CD4-positive, alpha-beta T cell (primary cell): ENCODE measurements at places on chromosomes 3 and 15.

- DNase-seq: no peak
Measured at GRCh38 chr15:64503640-64504039, 43.3 kb downstream of the ZNF609 start.

DNA sequence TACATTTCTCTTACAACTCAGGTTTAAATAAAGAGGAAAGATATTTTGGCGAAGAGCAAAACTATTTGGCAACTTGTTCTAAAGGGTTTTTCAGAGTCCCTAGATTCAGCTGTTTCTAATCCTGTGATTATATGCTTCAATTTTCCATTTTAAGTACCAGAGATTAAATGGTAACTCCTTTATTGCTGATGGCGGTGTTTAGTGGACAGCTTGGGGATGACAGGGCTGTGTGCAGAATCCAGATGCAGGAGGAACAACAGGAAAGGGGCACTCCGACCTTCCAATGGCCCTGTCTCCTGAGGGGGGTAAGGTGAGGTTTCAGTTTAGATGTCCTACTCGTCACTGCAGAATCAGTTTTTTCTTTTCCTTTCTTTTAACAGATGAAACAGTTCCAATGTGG lies 405.0 kb downstream of the PDCD6IP start:
- DNase-seq: no peak

DNA sequence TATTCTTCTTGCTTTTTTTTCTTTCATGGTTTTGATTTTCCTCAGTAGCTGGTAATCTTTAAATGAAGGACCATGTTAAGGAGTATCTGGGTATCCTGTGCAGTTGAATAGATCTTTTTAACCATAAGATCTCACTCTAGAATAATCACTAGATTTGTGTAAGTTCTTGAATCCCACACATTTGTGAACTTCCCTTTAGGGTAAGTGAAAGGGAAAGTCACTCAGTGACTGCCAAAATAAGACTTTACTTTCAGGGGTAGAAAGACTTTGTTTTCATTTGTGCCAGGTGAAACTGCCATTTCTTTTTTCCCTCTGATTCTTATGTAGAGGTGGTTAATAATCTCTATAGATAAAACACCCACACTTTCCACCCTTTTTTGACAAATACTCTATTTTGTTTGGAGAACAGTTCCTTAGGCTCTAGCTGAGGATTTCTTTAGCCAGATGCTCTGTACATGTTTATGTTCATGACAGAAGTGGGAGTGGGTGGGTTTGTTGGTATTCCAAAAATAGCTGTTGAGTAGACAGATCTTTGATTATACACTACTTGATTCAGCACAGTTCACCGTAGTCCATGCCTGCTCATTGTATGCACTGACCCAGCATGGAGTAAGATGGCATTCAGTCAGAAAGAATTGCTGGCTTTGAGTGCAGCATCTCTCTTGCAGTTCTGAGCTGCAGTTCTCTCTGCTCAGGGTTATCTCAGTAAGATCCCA lies 28.5 kb downstream of the LRRC49 start:
- no peak for DNase-seq

- DNase-seq: no peak
Measured at GRCh38 chr3:168061332-168061996, 34.3 kb downstream of the GOLIM4 start.

- DNase-seq: no peak
Measured at GRCh38 chr15:59339252-59339672, 33.4 kb downstream of the MYO1E start.

- no peak for DNase-seq
Measured at GRCh38 chr3:69095636-69096035, 10.9 kb downstream of the ARL6IP5 start.

DNA sequence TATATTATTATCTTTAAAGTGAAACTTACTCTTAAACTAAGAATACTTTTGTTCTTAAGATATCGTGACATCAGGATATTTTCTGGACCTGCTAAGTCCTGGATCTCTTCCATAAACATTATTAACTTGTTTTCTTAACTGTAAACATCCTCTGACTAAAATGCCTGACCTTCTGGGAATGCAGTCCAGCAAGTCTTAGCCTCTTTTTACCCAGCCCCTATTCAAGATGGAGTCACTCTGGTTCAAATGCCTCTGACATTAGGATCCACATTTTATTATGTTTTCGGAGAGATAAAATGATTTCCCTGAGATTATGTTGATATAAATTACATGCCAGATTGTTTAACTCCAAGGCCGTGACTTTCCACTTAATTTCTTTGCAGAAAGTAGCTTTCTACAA lies 37.6 kb downstream of the OSTN start:
- DNase-seq: no peak

DNA sequence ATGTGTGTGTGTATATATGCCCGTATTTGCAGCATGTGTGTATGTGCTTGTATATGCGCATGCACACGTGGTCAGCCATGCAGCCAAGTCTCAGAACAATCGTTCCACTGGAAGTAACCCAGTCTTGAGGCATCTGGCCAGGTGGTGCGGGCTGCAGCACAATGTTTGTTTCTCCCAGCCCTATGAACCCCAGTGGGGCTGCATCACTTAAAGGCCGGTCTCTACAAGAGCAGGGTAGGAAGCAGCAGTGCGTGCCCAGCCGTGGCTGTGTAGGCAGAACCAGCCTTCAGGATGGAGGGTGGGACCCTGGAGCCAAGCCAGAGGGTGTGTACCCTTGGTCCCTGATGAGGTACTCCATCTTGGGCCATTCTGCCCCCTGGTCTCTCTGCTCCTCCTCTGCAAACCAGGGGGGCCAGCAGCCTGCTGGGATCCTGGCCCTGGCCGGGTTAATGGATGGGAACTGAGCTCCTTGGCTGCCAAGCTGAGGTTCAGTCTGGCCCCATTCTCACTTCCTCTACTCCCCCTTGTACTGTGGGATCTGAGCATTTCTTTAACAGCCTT lies 11.8 kb downstream of the KLF13 start:
- DNase-seq: no peak

DNA sequence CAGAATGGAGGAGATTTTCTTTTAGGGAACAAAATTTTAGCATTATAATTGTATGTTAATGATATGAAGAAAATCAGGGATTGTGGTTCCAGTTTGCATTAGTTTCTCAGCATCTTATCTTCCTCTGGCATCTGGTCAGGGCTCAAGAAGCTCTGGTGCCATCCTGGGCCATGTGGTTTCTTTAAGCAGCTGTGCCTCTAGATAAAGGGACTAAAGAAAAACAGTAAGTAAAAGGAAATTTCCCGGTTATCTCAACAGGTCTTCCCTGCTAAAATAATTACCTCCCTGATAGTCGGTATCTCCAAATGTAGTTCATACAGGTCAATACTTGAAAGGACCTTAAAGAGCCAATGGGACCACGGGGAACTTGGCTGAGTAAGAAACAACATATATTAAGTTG lies 375.1 kb upstream of the RBMS3 start:
- DNase-seq: no peak

- DNase-seq: no peak
Measured at GRCh38 chr3:120113128-120114116, 19.2 kb upstream of the GSK3B start.

DNA sequence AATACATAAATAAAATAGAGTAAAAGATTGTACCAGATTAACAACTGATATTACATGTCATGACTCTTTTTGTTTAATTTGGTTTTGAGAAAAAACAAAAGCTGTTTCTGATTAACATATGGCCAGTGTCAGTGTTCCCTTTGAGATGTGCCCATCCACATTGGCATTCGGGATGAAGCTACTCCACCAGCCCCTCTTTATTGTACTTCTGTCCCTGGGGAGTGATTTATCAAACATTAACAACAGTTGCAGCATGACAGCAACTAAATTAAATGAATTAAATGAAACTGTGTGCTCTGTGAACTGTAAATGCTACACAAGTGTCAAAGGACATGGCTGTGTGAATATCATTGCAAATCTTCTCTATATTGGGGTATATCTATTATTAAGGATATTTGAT lies 25.9 kb upstream of the MTMR10 start:
- DNase-seq: no peak

- DNase-seq: no peak
Measured at GRCh38 chr3:197124713-197125112, 95.1 kb upstream of the MELTF start.

DNA sequence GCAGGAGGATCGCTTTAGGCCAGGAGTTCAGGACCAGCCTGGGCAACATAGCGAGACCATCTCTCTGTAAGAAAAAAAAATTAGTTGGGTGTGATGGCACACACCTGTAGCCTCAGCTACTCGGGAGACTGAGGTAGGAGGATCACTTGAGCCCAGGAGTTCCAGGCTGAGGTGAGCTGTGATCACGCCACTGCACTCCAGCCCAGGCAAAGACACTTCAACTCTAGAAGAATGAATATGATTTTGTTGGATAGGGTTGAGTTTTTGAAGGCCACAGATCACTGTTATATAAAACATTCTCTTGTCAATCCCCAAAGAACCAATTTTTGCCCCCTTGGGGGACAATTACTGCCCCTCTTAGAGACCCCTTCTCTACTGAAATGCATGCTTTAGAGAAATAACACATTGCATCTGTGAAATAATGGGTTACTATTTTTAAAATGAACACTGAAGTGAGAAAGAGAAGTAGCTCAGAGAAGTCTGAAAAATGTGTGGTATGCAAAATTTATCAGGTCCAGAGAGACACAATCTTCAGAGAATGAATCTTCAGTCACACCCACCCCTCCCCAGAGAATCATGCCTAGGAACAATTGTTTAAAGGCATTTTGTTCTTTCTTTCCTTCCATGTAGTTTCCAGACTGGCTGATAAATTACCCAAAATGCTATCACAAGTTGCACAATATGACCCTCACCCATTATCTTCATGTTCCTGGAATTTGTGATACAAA lies 42.7 kb downstream of the METTL6 start:
- no peak for DNase-seq

- peak; percentile 36 for DNase-seq
Measured at GRCh38 chr3:48299746-48300712, 33.4 kb downstream of the SPINK8 start.

DNA sequence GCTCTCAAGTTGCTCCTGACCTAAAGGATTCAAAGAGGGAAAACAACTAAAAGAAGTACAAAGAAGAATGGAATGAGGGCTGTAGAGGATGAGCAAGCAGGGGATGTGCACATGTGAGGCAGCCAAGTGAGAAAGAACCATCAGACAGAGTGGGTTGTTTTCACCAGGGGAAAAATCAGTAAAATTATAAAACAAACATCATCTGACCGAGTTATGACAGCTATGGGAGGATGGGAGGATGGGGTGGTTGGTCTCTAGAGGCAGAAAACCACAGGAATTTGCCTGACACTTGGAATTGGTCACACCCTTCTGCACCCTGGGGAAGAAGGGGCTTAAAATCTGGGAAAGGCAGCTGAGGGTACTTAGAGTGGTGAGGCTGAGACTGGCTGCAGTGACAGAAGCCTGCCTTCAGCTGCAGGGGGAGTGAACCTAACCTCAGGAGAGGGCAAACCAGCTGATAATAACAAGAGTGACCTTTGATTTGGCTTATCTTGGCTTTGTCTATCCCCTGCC lies 10.1 kb downstream of the ARHGAP31 start:
- DNase-seq: no peak

- no peak for DNase-seq
Measured at GRCh38 chr15:60960517-60960916, 268.6 kb downstream of the RORA start.

GRCh38 chr15:77027697-77028450 lies 32.9 kb downstream of the PSTPIP1 start:
- DNase-seq: no peak

GRCh38 chr15:42001236-42001635 lies 19.6 kb downstream of the PLA2G4E start:
- DNase-seq: no peak

- no peak for DNase-seq
Measured at GRCh38 chr15:83549623-83550022, 102.5 kb downstream of the SH3GL3 start.

DNA sequence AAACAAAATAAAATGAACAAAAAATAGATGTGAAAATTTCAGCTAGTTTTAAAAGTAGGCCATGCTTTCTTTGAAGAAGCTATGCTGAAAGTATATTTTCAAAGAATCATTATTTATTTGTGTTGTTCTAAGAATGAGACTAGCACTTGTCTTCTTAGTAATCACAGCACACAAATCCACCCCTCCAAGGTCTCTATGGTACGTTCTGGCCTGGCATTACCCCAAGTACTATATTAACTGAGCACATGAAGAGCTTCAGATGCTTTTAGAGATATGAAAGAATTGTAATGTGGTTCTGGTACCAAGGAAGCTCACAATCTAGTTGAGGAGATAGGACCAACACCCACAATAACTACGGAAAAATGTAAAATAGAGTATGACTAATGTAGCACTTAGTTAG lies 416.5 kb downstream of the PLCL2 start:
- no peak for DNase-seq

- no peak for DNase-seq
Measured at GRCh38 chr3:49673121-49673714, 933 bp upstream of the APEH start.

DNA sequence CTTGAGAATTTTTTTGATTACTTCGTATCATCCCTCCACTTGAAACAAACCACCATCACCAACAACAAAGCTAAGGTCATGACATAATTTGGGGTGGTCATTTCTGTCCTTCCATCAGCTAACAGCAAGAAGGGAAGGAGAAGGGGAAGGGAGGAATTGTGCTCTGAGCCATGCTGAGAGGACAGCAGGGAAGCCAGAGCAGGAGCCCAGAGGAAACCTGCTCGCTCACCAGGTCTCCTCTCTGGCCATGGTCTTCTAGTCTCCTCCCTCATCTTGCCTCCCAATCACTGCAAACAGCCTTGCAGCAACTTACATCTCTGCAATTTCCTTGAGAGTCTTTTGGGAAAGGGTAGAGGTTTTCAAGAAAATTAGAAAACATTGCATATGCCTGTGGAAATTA lies 196.7 kb downstream of the SSR3 start:
- DNase-seq: no peak

DNA sequence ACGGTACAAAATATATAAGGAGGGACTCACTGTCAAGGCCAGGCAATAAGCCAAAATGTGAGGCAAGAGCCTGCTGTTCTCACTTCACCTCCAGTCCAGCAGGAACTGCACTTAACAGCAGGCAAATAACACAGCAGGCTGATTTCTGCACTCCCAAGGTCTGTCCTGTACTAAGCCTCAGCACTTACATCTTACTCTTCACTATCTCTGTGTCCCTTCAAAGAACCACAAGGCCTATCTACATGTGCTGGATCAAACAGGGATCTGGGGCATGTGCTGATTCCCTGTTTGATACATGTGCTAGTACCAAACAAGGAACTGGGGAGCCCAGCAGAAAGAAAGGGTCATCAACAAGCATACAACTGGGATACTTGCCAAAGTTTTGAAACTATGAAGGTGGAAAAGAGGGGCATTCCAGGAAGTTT lies 22.2 kb downstream of the UACA start:
- no peak for DNase-seq

- DNase-seq: no peak
Measured at GRCh38 chr3:45670436-45670835, 18.8 kb upstream of the SACM1L start.

- no peak for DNase-seq
Measured at GRCh38 chr15:86892774-86893449, 813.2 kb downstream of the AGBL1 start.
